M059J (cell line): ENCODE measurements at places on chromosomes 13 and 19.
A peak's percentile ranks its signal among the peaks of the same experiment; 100 is the strongest.

- peak; percentile 70 for DNase-seq
Measured at GRCh38 chr13:37481011-37481884, 117.3 kb downstream of the POSTN start.

DNA sequence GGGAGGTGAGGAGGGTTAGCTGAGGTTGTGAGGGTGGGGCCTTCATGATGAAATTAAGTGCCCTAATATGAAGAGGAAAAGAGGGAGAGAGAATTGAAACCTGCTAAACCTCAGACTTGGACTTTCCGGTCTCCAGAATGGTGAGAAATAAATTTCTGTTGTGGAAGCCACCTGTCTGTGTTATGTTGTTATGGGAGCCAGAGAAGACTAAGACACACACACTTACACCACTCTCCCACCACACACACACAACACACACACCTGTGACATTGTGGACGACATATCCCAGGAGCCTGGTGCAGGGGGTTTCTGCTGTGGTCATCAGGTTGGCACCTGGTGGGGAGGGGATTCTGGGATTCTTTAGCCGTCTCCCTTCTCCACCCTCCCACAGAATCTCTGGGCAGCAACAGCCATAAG is 14.0 kb downstream of the KLK4 start:
- no peak for DNase-seq

GRCh38 chr13:26253787-26254582 is at the start of gene CDK8:
CDK8 (plus strand) TSS chr13:26254129; CDS start chr13:26254642, 513 bp downstream.
- peak; percentile 86 for DNase-seq

DNA sequence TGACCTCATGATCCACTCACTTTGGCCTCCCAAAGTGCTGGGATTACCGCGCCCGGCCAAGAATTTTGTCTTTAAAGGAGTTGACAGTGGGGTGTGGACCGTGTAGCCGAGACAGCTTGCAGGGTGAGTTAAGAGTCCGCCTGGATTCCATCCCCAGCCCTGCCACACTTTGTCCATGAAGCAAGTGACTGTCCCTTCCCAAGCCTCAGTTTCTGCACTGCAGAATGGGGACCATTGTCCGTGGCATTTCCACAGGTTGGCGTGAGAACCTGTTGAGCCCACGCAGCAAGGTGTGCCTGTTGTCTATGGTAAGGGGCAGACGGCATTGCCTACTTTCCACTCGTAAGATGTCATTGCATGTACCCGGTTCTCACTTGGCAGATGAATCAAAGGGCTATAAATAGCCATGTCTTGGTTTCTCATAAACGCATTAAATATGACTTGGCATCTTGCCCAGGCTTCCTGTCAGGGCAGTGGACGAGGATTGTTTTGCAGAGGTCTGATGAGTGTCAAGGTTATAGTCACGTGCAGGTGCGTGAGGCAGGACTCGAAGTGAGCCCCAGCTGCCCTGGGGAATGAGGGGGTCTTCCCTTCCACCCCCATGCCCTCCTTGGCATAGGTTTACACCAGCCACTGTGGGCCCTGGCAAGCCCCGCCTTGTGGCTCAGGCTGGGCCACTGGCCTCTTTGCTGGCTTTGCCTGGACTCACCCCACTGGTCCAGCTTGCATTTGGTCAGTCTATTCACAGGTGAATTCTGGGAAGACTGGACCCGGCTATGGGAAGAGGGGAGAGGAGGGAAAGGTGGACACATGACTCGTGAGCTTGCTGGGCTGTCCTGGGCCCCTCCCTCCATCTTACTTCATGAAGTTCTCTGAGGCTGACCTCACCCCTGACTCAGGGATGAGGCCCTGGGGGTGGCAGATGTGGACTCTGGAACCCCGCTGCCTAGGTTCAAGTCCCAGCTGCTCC is 14.6 kb downstream of the FAM187B start:
- DNase-seq = peak; percentile 90

GRCh38 chr13:41610404-41610803 is 153.1 kb downstream of the RGCC start:
- DNase-seq = no peak

GRCh38 chr13:77691871-77692270 is 5.6 kb upstream of the SLAIN1 start:
- no peak for DNase-seq

DNA sequence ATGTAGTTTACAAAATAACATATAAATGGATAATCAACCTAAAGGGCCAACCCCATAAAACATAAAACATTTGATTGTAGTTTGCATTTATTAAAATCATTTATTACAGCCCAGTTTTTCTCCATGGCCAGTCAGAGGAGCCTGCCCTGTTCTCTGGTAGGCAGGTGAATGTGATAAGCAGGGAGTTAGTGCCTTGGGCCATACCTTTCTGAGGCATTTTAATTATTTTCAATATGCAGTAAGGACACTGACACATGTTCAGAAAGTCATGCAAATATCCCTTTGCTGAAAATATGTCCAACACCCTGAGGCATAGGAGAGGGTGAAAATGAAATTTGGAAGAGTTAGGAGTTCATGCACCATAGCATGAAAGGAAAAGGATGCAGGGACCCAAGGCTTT is 242.6 kb upstream of the EDNRB start:
- no peak for DNase-seq
